ENCODE measurements at places on chromosomes 3 and 15.

DNA sequence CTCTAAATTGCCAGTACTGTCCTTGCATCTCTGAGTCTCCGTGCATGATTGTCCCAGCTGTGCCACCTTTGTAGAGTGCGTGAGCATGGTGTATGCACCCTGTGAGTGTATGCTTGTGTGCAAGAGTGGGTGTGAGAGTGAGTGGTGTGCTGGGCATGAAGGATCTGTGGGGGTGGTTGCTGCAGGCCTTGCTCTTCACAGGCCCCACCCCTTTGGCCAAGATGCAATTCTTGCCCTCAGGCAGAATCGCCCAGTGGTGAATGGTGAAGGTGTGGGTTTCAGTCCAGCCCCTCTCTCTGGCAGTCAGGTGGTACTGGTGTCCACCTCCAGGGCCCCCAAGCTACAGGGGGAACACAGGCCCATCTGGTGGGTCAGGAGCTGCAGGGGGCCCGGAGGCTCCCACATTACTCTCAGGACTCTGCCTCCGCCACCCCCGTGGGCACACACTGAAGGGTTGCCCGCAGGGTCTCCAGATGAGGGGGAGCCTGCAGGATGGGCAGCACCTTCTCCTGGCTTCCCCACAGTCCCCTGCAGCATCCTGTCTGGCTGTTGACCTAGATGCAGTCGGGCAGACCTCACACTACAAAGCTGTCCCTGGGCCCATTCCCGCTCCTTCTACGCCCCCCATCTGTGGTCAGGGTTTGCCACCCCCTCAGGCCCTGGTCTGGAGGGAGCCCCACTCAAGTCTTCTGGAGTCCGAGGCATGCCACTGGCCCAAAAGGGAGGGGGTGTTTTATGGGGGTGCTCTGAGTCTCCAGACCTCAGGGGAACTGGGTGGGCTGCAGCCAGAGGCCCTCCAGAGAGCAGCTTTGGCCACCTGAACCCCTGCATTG lies 8.3 kb upstream of the ROPN1B start:
- DNase-seq = no peak

DNA sequence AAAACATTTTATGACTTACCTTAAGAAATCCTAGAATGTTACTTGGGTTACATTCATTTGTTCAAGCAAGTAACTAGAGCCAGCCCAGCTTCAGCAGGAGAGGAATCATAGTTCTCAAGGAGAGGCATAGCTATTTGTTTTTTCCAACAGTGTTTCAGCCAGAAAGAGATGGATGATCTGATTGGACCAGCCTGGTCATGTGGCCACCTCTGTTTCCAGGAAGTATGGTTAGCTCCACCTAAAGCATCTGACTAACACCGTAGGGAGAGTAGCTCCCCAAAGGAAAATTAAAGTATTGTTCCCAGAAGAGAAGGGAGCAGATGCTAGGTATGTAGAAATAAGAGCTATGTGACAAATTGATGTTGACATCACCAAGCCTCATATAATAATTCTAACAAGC lies 417.1 kb downstream of the TAFA4 start:
- no peak for DNase-seq

DNA sequence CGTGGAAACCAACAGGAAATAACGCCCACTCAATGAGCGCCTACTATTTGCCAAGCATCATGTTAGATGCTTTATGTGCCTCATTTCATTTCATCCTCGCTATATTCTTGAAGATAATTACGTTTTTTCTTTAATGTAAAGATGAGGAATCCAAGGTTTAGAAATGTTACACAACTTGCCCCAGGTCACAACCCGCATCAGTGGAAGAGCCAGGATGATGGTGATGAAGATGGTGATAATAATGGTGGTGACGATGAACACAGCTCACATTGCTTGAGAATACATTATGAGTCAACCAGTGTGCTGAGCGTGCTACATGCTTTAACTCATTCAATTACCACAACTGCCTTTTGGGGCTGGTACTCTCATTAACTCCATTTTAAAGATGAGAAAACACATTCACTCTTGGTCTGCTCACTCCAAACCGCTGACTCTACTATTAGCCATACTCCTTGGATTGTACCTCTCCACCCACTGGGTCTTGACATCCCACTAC lies 21.5 kb upstream of the MYO1E start:
- DNase-seq = no peak

- no peak for DNase-seq
These were observed 228.8 kb upstream of the LYSMD4 start for GRCh38 chr15:99962006-99962561.

DNA sequence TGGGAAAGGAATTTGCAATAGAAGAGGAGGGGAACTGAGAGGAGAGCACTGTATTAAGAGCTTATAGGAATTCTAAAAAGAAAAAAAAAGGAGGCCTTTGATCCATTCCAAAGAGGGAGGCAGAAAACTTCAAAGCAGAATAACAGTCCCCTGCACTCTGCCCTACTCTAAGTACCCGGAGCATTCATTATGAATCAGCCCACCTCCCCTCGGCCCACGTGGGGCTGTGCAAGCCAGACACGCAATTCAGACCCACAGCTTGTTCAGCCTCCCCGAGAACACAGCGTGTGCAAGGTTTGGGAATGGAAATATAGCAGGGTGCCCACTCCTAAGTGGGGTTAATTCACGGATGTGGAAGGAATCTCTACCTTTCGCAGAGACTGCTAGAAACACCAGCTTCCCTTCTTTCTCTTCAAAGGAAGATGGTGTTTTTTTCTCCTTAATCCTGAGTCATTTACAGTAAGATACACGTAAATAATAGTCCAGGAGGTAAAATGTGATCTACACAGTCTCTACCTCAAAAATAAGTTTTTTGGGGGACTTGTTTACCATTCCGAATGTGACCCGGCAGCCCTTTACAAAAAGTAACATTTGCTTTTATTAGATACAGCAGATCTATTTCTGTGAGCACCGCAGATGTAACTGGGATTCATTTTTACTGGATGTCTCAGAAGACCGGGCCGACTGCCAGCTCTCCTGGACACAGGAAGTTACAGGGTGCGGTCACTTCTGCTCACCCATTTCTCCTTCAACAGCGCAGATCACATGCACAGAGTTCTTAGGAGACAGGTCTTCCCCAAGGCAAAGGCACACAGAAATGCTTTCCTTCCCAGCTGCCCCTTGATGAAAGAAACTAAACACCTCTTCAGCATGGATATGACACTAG lies 768.5 kb upstream of the CFAP20DC start:
- DNase-seq = peak; percentile 49

DNA sequence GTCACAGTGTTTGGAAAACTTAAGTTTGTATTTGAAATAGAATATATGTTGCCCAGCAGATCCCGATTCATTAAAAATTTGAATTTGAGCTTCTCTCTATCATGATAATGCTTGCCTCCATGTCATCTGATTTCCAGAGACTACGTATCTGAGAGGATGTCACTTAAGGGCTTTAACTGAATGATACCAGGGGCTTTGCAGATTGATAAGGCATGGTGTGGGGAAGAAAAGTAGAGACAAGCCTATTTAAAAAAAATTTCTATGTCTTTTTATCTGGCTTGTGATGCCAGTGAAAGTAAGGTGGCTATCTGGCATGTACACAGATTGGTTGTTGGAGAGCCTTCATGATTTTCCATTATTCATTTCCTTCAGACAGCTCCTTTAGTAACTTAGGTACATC lies 72.7 kb downstream of the UBE2E2 start:
- no peak for DNase-seq

DNA sequence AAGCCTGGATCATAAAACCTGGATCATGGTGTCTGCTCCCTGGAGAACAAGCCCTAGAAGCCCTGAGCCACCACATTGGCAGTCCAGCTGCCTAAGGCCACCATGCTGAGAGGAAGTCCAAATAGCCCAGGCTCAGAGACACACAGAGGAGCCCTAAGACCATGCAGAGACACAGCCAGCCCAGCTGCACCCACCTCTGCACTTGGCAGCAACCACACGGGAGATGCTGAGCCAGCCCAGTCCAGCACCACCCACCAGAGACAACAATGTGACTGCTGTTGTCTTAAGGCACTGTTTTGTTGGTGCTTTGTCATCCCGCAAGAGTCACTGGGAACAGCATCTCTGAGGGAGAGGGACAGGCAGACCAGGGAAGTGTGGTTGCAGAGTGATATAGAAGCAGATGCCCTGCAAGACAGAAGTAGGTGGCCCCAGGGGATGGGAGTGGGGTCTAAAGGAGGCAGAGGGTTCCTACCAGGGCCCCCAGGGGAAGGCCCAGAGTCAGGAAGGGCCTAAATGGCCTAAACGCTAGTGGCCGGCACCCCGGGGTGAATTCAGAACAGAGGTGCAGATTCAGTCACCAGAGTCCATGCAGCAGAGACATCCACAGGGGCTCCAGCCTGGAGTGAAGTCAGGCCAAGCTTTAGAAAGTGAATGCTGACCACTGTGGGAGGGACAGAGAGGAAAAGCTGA lies 105.4 kb upstream of the PRR20G start:
- DNase-seq = no peak

GRCh38 chr3:50749822-50750221 lies 75.1 kb downstream of the DOCK3 start:
- no peak for DNase-seq

DNA sequence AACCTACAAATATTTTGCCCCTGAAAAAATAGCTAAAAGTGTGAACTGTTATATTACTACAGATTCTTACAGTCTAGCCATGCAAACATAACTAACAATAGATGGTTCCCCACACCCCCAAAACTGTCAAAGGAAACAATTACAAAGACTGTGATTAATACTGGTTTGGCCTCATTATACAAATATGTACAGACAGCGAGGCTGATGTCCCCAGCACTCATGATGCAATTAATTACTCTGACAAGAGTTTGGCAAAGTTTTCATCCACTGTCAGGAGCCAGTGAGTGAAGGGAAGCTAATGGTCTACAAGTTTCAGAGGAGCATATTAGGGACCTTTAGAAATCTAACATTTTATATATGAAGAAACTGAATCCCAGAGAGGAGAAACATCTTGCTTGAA lies 61.0 kb downstream of the HMG20A start:
- no peak for DNase-seq
